CD4-positive, alpha-beta T cell treated with Interleukin-10 for 1 hour (primary cell): ENCODE measurements at places on chromosomes 4 and X.

DNA sequence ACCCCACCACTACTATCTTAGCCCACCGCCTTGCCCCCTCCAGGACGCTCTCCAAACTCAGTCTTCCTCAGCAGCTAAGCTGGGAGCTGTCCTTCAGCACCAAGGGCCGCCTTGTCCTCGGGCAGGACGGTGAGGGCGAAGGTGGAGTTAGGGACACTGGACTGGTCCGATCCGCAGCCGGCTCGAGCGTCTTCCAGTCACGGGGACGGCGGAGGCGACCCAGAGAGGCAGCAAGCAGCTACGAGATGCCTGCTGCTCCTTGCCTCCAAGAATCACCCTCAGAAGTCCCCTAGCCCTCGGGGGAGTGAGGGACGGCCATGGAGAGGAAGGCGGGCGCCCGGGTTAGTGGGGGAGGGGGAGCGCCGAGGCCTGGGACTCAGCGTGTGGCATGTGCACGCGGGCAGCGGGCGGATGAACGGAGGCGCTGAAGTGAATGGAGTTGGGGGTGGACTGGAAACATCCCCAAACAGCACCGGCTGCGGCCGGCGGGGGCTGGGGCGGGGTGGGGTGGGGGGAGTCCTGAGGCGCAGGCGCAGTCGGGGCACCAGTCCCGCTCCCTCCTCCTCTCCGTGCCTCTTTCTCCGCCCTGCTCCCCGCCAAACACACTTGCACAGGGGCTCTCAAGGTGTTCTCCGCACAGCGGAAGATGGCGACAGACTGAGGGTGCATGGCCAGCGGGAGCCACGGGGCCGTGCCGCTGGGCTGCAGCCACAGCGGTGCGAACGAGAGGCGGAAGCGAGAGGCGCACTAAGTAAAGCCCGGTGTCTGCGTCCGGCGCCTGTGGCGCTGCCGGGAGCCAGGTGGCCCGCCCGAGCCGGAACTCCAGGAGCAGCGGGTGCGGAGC is at the start of gene NALF2:
Gene NALF2, plus strand, starts transcription at position 545 of the 844 bp plus-strand sequence. CDS start 957 bp downstream, outside the sequence.
- peak; percentile 27 for DNase-seq

DNA sequence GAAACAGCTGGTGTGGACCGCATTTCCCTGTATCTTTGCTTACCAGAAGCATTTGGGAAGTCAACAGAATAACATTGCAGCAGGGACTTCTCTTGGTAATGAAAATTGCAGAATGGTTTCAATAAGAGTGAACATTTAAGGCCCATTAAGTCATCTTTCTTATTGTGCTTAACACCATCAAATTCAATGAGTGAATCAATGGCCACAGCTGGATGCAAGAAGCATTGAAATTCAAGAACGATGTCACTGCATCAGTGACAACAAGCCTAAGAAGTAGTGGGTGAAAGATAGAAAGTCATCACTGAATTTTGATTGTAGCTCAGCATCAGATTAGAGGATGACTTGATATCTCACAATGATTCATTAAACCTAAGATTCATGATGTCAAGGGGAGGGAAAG is 93.9 kb upstream of the GPM6A start:
- no peak for DNase-seq

DNA sequence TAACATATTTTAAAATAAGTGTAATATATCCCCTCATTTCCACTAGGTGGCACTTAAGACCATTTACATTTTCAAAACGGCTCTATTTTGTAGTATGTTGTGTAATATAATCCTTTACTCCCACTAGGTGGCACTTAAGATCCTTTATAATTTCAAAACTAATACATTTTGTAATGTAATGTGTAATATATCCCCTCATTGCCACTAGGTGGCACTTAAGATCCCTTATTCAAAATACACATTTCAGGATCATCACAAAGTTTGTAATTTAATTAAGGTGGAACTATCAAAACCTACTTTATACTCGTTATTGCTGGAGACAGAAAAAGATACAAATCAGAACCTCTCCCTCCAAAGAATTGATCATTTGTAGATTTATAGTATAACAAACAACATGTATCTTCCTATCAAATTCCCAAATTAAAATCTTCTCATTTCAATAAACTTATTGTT is 132.5 kb downstream of the ARHGAP6 start:
- peak; percentile 72 for DNase-seq

GRCh38 chrX:10239611-10240064 is 82.9 kb downstream of the CLCN4 start:
- no peak for DNase-seq

GRCh38 chr4:75673959-75674328 is 733 bp upstream of the G3BP2 start:
- DNase-seq = no peak

DNA sequence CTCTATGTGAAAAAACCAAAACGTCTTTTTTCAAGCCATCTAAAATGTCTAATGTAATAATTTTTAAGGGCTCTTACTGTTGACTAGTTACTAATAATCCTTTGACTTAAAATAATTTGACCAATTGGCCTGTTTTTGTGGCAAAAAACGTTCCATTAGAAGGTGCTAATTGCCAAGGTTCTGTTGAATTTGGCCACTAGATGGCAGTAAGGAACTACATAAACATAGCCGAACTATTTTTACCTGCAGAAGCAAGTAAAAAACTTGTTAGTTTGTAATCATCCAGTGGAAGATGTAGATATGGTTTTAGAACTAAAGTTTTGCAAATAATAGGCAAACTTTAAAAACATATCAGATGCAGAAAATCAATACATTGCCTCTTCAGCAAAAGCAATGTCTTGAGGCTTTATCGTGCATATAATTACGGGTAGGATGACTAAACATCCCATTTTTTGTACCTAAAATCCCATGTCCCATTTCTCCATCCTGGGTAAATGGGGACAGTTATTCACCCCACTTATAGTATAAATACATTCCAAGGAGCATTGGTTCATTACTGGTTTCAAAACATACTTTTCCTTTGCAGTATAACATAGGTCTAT is 57.6 kb downstream of the PROM1 start:
- DNase-seq = peak; percentile 66
